ENCODE measurements at places on chromosomes 4 and X.

GRCh38 chr4:99033956-99034355 is 38.4 kb downstream of the METAP1 start:
- no peak for DNase-seq

- no peak for DNase-seq
These were observed 37.2 kb downstream of the PCDH7 start for GRCh38 chr4:30757357-30757756.

GRCh38 chrX:3678328-3678727 is 35.1 kb downstream of the PRKX start:
- DNase-seq = no peak

DNA sequence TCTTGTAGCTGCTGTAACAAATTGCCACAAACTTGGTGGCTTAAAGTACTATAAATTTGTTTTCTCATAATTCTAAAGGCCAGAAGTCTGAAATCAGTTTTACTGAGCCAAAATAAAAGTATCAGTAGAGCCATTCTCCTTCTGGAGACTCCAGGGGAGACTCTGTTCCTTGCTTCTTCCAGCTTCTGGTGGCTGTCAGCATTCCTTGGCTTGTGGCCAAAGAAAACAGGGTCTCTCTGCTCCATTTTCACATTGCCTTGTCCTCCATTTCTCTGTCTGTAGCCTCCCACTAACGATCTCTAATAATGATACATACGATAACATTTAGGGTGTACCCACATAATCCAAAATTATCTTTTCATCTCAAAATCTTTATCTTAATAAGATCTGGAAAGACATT is 200.4 kb downstream of the MAB21L2 start:
- no peak for DNase-seq

- no peak for DNase-seq
These were observed 56.8 kb downstream of the CD99L2 start for GRCh38 chrX:150841456-150842197.

DNA sequence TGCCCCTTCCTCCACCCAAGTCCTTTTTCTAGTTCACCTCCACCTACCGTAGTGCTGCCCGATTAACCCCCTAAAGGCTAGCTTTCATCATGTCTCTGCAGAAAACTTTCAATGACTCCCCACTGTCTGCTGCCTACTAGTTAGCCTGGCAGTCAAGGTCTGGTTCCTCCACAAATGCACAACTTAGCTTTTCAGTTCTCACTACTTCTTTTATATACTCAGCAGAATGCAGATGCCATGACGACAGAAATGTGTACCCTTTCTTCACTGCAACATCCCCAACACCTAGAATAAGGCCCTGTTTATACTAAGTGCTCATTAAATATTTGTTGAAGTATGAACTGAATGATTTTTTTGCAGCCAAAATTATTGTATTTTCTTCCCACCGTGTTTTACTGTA is 30.9 kb upstream of the RASGEF1B start:
- DNase-seq = no peak

- peak; percentile 0 for DNase-seq
These were observed 8.1 kb downstream of the SH3BP2 start for GRCh38 chr4:2800691-2801596.

DNA sequence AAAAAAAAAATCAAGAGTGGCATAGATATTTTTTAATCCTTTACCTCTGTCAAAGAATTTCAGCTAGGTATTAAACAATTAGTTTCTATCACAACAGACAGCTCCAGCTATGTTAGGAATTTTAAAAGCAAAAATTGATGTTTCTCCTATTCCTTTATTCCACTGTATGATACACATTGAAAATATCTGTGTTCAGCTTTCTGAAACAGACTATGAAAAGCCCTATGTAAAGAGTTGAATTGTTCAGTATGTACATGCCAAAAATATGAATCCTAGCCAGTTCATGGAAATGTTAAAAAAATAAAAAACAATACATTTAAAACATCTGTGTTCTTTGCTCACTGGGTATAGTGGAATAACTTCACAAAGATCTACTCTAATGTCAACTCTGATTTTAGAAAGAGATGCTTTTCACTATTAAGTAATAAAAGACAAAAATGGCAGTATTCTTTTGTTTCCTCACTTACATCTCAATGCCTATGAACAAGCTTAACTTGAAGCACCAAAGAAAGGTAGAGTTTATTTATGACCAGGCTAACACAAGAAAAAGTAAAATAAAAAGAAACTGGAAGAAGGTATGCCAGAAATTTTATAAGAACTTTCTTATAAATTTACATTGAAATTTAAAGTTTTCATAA is 32.1 kb downstream of the FBXW7 start:
- no peak for DNase-seq

DNA sequence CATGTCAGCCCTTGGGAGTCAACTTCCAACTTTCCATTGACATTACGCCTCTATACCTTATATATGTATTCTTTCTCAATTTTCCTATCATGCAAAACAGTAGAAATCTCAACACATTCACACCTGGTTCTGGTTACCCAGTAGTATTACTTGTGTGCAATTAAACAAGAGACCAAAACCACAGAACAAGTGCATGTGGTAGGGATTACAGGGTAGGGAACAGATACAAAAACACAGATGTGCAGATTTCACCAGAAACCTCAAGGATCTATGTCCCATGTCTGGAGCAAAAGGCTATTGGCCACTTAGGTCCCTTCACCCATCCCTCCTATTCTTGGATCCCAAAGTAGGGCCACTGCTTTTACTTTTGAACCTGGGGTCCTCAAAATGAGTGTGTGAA is 143.6 kb upstream of the ZCCHC13 start:
- no peak for DNase-seq

- no peak for DNase-seq
These were observed 88.4 kb upstream of the STIM2 start for GRCh38 chr4:26772096-26772873.

- peak; percentile 55 for DNase-seq
These were observed 11.2 kb upstream of the BCOR start for GRCh38 chrX:40108959-40109287.

- DNase-seq = no peak
These were observed 146.2 kb upstream of the HHIP start for GRCh38 chr4:144499777-144500176.

DNA sequence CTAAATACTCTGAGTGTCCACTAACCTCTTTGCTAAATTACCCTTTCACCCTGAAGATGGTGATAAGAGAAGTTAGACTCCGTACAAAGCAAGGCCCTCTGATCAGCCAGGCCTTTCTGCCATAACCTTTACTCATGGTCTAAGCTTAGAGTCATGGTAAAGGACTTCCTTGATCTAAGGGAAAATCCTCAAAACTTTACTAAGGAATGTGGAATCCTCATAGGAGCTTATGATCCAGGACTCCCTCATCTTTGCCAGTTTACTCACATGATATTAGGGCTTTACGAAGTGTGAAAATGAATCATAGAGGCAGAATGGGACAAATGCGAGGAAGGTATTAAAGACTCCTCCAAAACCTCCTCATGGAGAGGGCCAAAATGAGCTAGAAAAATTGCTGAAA is 7.9 kb upstream of the FAM13A start:
- no peak for DNase-seq

DNA sequence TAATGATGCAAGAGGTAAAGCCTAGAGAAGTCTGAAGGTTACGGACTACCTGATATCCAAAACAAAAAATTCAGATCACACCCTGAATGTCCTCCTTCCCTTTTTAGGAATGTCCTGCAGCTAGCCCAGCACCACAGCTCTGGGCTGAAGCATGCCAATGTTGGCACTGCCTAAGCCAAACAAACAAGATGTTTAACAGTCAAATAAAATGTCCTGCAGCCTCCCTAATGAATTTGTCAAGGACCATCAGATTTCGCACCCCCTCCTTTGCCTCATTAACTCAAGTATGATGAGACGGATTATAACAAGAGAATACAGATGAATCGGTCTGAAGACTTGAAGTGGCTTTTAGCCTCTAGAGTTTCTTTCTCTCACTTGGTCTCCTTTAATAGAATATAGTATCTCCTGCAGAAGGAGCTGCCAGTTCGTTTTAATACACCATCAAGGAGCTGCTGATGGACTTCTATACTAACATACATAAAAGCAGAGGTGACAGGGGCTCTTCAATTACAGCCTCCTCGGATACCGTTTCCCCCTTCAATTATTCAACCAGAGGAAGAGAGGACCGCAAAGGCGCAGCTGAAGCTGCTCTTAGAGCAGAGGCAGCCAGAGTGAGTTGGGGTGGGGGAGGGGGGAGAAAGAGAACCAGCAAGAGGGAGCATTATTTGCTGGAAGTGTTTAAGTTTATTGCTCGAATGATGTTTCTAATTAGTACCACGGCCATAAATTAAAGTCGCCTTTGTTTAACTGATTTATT is 3.0 kb upstream of the MAB21L2 start:
- DNase-seq = no peak

DNA sequence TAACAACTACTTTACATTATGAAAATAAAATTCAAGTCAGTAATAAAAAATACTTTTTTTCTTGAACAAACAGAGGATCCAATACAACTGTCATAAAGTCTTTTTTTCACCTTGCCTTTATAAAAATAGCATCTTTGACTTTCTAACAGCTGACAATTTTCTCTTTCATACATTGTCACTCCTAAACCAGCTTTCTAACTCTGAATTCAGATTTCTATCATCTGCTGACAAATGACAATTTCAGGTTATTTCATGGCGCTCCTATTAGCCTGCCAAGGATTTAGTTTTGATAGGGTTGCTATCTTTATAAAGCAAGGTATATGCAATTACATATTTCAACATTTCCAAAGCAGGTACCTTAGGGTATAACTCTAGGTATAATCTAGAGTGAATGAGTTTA is 14.6 kb downstream of the NAA11 start:
- no peak for DNase-seq

- no peak for DNase-seq
These were observed 213.1 kb upstream of the MID1 start for GRCh38 chrX:10833299-10834169.

DNA sequence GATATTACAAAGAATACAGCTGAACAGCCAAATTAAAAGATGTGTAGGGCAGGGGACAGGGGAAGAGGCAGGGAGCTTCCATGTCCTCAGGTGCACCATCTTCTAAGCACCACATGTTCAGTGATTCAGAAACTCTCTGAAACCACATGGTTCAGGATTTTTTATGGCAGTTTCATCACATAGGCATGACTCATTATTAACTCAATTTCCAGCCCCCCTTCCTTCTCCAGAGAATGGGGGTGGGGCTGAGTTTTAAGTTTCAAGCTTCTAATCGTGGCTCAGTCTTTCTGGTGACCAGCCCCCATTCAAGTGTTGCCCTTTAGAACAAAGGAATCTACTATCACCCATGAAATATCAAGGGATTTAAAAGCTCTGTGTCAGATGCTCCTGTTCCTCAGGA is 317.8 kb upstream of the GALNT7 start:
- no peak for DNase-seq

Measured in T-helper 9 cell (primary cell).